ENCODE measurements at places on chromosomes 1 and 21.

DNA sequence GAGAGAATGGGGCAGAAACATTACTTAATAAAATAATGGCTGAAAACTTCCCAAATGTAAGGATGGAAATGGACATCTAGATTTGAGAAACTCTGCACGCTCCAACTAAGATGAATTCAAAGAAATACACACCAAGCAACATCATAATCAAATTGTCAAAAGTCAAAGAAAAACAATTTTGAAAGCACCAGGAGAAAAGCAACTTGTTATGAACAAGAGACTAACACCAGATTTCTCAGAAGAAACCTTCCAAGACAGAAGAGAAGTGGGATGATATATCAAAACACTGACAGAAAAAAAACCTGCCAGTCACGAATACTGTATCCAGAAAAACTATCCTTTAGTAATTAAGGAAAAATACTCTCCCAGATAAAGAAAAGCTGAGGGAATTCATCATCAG is 208.6 kb upstream of the SAMSN1 start:
- DNase-seq = no peak

DNA sequence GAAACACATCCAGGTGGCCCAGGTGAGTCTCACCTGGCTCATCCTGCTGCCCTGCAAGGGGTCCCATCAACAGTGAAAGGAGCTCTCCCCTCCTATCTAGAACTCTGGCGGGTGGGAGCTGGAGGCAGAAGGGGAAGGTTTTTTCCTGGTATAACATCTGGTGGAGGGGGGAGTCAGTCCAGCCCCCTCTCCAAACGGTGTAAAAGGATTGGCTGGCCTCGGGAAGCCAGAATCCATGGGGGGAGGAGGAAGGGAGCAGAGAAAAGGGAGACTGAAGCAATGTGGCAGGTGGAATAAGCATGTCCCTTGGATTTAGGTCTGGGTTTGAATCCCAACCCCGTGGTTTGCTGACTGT is 1.2 kb upstream of the CAMK2N1 start:
- no peak for DNase-seq

- no peak for DNase-seq
Measured at GRCh38 chr1:80113168-80114038, 1106.9 kb upstream of the ADGRL4 start.

DNA sequence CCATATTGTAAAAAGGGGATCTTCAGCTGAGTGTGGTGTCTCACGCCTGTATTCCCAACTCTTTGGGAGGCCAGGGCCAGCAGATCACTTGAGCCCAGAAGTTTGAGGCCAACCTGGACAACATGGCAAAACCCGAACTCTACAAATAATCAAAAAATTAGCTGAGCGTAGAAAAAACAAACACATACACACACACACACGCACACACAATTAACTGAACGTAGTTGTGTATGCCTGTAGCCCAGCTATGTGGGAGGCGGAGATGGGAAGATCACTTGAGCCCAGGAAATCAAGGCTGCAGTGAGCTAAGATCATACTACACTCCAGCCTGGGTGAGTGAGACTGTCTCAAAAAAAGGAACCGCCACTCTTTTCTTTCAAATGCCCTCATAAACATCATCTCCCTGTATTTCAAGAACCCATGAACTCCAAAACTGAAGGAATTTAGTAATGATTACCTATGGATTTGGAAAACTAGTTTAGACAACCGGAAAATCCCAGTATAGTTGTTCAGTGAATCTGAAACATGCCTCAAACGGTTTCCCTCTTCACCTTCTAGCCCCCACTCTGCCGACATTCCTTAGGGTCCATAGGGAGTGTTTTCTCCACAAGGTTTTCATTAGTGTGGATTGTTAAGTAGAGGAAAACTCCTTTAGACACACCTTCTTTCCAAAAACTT is 4.5 kb downstream of the TXNIP start:
- DNase-seq = no peak

- DNase-seq = no peak
Measured at GRCh38 chr1:6294080-6294889, 33.4 kb upstream of the GPR153 start.

GRCh38 chr1:227951624-227952373 is 4.1 kb upstream of the WNT9A start:
- DNase-seq = no peak
